ENCODE measurements at places on chromosomes 2 and 18. TPM values are rescaled to one million over a fixed set of nuclear protein-coding genes. Genes with fewer than 3 reads are reported as not detected.

- no peak for DNase-seq
These were observed 98.1 kb downstream of the ANTXR1 start for GRCh38 chr2:69111076-69111475.

GRCh38 chr2:128660836-128661235, 342.2 kb upstream of the HS6ST1 start:
- peak; percentile 3 for DNase-seq

DNA sequence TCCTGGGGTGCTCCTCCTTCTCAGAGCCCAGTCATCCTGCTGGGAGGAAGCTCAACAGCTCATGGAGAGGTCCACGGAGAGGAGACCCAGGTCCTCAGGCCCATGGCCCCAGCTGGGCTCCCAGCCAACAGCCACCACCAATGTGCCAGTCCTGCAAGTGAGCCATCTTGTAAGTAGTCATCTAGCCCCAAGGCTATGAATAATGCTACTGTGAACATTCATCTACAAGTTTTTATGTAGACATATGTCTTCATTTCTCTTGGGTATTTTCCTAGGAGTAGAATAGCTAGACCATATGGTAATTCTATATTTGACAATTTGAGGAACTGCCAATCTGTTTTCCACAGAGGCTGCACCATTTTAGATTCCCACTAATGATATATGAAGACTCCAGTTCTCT, 166.1 kb downstream of the MTCL1 start:
- no peak for DNase-seq

DNA sequence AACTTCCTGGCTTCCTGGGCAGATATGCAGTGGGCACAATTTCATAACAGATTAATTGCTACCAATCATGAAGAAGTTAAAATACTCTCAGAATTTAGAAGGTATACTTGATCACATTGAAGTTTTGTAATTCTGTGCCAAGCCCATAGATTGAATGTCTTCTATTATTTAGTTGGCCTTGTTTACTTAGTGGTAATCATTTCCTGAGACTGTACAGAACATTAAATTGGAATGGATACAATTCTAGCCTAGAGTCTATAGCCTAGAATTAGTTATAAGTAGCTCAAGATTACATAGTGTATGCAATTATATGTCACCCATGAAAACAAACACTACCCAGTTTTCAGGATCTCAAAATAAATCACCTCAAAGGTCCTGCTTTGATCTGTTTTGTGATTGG, 615.8 kb downstream of the XIRP2 start:
- DNase-seq, result no peak

DNA sequence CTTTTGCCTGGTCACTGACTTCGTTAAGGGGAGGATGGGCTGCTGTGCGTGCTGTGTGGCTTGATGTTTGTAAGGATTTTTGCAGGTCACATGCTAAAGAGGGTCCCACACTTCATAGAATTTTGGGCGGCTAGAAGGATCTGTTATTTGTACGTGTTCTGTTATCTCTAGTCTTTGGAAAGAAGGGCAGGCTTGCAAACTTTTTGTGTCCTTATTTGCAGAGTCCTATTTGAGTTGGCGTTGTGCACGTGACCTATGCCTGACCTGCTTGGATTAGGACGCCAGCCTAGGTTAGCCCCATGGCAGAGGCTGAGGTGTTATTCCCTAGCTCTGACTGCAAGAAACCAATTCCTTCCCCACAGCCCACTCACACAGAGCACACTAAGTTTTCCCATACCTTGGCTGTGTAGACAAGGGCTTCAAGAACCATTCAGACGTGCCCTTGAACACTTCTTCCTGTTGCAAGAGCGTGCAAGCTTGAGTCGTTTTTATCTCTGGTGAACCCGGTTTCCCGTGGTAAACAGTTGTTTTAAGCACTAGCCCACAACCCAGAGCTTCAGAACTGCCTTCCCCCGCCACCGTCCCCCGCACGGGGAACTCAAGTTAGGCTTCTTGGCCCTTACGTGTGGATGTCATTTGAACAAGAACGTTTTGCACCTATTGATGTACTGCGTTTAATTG, 94.6 kb downstream of the LDLRAD4 start:
- DNase-seq, result peak; percentile 58

DNA sequence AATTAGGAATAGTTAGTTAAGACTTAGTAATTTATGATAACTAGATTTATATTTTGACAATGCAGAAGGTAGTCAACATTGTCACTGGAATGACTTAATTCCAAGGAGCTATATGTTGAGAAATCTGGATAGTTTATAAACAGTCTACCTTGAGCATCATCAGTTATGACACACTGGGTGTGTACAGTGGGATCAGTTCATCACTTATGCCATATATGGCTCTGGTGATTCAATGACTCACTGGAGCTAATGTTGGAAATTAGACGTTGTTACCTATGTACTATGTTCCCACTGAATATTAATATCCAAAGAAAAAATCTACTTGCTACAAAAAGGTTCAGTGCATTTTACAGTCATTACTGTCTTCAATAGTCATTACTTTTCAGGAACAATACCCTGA, 34.0 kb upstream of the ITPRID2 start:
- no peak for DNase-seq

DNA sequence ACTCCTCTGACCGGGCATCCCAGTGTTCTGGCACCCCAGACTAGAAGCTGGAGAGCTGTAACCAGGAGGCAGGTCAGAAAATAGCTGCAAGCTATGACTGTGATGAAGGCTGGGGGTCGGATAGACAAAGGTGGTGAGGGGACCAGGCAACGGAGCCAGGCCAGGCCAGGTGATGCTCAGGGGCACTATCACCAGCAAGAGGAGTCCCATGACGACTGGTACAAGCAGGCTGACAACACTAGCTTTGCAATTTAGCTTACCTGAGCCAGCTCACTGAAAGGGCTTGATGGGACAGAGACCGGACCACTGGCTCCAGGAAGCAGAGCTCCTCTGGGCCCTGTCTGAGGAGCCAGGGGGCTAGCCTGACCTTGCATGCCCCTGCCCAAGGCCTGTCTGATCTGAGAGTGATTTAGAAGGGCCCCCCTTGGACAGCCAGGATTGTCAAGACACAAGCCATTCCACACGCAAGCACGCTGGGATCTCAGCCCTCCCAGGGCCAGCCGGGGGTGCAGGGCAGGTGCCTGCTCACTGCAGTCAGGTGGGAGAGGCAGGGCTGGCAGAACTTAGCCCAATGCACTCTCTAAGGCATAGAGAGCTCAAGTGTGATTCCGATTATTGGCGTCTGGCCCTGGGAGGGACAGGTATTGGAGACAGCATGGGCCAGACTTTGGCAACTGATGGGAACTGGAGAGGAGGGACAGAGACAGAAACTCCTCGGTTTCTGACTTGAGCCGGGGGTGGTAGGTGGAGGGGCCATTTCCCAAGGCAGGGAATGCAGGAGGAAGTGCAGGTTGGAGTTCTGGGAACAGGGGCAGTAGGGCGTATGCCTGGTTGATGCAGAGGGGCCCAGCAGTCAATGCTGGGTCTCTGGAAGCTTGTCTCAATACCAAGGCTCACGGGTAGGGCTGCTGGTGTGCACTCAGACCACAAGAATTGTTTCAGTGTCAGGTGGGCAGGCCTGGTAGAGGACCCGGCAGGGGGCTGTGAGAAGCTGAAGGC, 47.7 kb downstream of the MYO7B start:
- peak; percentile 15 for DNase-seq

DNA sequence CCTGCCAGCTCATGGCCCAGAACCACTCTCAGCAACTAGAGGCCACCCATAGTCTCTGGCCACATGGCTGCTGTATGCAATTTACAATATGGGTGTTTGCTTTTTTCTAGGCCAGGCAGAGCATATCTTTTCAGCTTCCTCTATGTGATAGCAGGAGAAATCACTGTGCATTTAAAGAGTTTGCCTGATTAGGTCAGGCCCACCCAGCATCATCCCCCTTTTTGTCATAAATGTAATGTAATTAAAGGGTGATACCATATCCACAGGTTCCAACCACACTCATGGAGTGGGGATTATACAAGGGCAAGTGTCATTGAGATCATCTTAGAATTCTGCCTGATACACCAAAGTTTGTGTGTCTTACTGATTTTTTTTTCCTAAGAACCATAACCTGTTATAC, 71.7 kb upstream of the TTC21B start:
- DNase-seq, result no peak

- no peak for DNase-seq
These were observed 68.1 kb upstream of the HAAO start for GRCh38 chr2:42860319-42861094.

GRCh38 chr2:21020668-21021288, 23.1 kb downstream of the APOB start:
- no peak for DNase-seq

DNA sequence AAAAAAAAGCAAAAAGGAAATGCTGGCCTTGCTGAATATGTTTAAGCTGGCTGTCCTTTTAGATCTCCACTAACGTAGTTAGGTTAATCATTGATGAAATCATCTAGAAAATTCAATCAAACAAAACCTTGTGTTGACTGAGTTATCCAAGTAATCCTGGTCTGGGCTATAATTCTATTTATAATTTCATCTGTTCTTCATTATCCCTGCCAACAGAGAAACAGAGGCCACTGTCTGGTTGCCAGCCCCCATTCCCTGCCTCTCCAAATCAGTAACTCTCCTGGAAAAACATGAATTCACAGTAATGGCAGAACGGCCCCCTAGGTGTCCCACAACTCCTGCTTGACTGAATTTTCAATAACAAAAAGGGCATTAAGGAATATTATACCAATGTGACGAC, 24.6 kb downstream of the DOCK10 start:
- DNase-seq, result no peak

DNA sequence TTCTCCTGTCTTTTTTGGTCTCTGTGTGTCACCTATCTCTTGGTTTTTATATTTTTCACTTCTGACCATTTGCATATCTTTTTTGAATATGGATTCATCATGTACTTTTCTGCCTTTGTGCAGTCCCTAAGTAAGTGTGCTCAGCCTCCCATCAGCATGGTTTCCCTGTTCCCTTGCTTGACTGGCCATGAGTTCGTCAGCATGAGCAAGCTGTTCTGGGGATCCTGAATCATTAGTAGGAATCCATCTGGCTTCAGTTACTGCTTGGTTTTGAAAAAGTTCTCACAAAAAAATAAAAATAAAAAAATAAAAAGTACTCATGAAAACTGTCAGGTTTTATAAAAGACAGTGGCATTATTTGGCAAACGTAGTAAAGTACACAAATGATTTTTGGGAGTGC, 144.1 kb downstream of the NCOA1 start:
- DNase-seq, result no peak

DNA sequence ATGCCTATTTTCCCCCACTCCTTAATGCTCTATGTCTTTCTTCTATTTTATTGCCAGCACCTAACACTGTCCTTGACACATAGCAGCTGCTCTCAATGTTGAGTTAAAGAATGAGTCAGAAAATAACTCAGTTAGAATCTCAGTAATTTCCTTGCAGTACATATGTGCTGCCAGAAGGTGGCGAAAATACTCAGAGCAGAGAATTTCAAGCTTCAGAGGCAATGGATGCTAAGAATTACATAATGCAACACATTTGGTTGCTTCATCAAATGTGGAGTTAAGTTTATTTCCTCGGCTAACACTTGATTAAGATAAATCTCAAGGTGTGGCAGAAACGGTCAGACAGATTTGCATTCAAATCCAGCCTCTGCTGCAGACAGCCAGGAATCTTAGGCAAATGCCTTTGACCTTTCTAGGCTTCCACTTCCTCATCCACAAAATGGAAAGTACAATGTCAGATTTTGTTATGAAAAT, 105.6 kb downstream of the VSNL1 start:
- peak; percentile 42 for DNase-seq

DNA sequence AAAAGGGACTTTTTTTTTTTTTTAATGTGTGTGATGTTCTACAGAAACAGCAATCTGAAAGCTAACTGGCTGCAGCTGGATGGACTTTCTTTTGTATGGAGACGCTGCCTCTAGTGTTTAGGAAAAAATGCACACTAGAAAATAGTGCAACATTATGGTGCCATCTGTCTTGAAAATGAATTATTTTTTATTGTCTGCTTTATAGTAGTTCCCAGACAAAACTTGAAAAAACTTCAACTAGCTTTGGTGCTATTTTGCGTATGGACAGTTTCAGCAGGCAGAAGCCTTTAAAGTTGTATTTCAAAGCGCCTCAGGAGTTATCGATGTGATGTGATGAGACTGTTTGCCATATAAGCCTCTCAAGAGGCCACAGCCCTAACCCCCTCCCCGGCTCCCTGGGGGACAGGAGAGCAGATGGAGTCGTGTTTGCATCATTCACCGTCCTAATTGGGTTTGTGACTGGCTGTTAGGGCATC, 86.9 kb downstream of the LTBP1 start:
- peak; percentile 78 for DNase-seq

DNA sequence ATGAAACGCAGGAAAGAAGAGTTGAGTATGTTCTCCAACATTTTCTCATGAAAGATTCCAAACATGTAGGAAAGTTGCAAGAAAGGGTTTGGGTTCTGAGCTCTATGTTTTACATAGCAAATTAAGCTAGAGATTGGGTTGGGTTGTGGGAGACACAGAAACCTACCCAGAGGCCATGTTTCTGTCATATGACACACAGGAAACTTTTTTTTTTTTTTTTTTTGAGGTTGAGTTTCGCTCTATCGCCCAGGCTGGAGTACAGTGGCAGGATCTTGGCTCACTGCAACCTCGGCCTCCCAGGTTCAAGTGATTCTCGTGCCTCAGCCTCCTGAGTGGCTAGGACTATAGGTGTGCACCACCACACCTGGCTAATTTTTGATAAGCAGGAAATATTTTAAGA, 57.6 kb downstream of the DOCK10 start:
- no peak for DNase-seq

- no peak for DNase-seq
These were observed 70.8 kb downstream of the XIRP2 start for GRCh38 chr2:166958986-166959481.

DNA sequence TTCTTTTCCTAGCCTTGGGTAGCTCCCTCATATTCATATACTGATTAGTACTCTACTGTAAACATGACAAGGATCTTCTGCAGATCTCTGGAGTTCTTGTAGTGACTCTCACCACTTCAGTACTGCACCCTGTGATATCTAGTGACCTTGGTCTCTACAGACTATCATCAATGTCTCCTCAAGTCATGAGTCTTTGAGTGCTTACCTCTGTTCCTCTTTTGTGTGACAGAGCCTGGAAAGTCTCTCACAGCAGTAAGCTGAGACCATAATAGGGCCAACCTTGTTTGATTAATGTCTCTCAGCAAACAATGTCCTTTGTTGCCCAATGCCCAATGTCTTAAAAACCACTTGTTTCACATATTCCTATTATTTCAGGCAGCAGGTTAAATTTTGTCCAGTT, 34.2 kb upstream of the BAZ2B start:
- no peak for DNase-seq

Gene SNRNP200
- 184 TPM for total RNA-seq

Gene HOXD1
- total RNA-seq, result 0.18 TPM

Gene CDH7
- total RNA-seq, result not detected

Gene MSH2
- 3.1 TPM for total RNA-seq

Gene RNU2-63P
- total RNA-seq, result not detected

Gene FARSB
- 1.4 TPM for total RNA-seq

Gene KCNF1
- total RNA-seq, result not detected

Gene FMNL2
- total RNA-seq, result 54.3 TPM

Gene KLHL14
- total RNA-seq, result 0.55 TPM

Gene FN1
- total RNA-seq, result 622 TPM

Gene LIPG
- total RNA-seq, result 6.1 TPM
